ENCODE measurements at places on chromosomes 16 and 17. TPM values are rescaled to one million over a fixed set of nuclear protein-coding genes. Genes with fewer than 3 reads are reported as not detected.

Gene ABCA9
- total RNA-seq = 23.3 TPM

Gene USP43
- total RNA-seq = not detected

Gene TTYH2
- total RNA-seq = 4.1 TPM

Gene MPV17L
- 0.66 TPM for total RNA-seq

Gene KRTAP1-1
- not detected for total RNA-seq
